ENCODE measurements at places on chromosomes 13 and 19. TPM values are rescaled to one million over a fixed set of nuclear protein-coding genes. Genes with fewer than 3 reads are reported as not detected.

The CPB2 gene
- not detected for total RNA-seq

The PTBP1 gene
- total RNA-seq, result 283 TPM

The ZNF234 gene
- total RNA-seq, result 2.0 TPM

The BICRA gene
- total RNA-seq, result 6.0 TPM

The ZNF534 gene
- total RNA-seq, result not detected

The PGLYRP2 gene
- not detected for total RNA-seq

All from hair follicular keratinocyte (primary cell).